Smooth muscle cell of the umbilical artery (primary cell): ENCODE measurements at places on chromosomes 1 and 21. TPM values are rescaled to one million over a fixed set of nuclear protein-coding genes. Genes with fewer than 3 reads are reported as not detected.

SPATA17 gene
- 0.30 and 0.55 TPM in 2 replicates for total RNA-seq

SOX13 gene
- total RNA-seq, result 1.5 and 3.0 TPM in 2 replicates

S100B gene
- total RNA-seq, result not detected in 2 replicates

UMODL1 gene
- not detected in 2 replicates for total RNA-seq

OR4F16 gene
- total RNA-seq, result not detected in 2 replicates

MAP3K21 gene
- total RNA-seq, result 0.59 and 1.3 TPM in 2 replicates

CFAP141 gene
- not detected in 2 replicates for total RNA-seq
